ENCODE measurements at places on chromosomes 7 and 10.
A peak's percentile ranks its signal among the peaks of the same experiment; 100 is the strongest.

DNA sequence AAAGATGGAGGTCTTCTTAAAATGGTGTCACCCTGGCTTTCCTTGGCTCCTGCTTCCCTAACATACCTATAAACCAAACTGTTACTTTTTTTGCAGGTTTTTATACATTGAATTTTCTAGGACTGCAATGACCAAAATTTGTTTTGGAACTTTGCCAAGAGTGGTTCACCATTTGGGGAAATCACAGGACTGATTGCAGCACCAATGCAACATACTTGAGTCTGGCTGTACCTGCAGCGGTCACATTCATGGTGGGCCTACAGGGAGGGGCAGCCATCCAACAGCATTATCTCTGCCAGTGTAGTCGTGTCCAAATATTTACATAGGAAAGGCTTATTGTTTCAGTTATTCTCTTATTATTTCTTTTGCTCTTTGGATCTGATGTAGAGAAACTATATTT, 69.0 kb downstream of the HACD1 start:
- DNase-seq: no peak

GRCh38 chr7:33044986-33045385, 17.6 kb downstream of the NT5C3A start:
- DNase-seq: no peak

GRCh38 chr10:87094373-87095235, at the start of the genes GLUD1 and SHLD2:
GLUD1 (minus strand) TSS chr10:87094843; CDS start chr10:87094769, 74 bp downstream.
SHLD2 (plus strand) TSS chr10:87095206; CDS start chr10:87151355, 56,149 bp downstream.
- DNase-seq: peak; percentile 65

DNA sequence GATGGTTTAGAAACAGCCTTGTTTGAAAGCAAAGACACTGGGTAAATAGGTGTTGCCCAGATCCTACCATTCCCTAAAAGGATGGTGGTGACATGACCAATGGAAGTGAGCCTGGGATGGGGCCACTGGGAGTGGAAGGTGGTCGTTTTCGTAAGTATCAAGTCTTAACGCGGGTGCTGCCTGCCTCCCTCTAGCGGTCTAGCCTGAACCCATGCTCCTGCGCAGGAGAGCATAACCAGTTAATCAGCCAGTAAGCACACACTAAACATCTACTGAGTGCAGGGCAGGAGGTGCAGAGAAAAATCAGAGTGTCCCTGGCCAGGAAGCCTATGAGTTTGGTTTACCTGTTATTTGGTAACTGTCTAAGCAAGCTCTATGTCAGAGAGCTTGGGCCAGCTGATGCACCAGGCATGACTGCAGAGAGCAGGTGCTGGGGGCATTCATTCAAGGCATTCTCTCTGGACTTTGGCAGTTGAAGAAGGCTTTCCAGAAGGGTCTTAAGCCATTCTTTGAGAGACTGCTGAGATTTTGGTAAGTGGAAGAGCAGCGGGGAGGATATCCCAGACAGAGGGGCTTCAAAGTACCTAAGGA, 930 bp downstream of the GARIN1A start:
- no peak for DNase-seq

GRCh38 chr10:36390221-36390620, 735.2 kb upstream of the ANKRD30A start:
- DNase-seq: no peak

- no peak for DNase-seq
Measured at GRCh38 chr7:135514856-135515255, 5.0 kb upstream of the CNOT4 start.

DNA sequence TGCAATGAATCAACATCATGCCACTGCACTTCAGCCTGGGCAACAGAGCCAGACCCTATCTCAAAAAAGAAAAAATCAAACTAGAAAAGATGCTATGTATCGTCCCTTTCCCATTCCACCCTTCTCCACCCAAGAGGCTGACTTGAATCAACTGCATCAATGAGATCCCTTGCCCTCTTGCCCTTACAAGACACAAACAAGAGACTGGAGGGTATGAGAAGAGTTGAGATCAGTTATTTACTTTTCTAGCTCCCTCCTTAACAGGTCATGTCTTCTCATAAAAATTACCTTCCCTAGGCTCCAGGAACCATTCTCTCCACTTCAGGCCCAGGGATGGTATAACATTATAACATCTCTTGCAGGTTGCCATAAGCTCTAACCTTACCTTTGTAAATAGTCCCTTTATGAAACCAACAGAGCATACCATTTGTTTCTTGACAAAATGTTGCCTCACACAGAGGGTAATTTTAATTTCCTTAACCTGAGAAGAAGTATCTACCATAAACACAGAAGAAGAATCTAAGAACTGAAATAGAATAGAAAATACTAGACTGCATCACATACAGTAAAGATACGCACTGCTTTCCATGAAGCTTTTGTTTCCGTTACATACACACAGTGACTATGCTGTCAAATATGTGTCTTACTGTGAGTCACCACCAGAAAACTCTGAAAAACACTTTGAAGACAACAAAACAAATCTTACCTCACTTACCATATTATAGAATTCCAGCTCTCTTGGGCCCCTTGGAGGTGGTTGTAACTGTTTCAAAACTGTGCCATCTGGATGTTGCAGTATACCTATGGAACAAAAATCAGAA, 30.5 kb downstream of the IPMK start:
- DNase-seq: no peak

GRCh38 chr7:141317033-141317585, 234.1 kb upstream of the AGK start:
- DNase-seq: no peak

DNA sequence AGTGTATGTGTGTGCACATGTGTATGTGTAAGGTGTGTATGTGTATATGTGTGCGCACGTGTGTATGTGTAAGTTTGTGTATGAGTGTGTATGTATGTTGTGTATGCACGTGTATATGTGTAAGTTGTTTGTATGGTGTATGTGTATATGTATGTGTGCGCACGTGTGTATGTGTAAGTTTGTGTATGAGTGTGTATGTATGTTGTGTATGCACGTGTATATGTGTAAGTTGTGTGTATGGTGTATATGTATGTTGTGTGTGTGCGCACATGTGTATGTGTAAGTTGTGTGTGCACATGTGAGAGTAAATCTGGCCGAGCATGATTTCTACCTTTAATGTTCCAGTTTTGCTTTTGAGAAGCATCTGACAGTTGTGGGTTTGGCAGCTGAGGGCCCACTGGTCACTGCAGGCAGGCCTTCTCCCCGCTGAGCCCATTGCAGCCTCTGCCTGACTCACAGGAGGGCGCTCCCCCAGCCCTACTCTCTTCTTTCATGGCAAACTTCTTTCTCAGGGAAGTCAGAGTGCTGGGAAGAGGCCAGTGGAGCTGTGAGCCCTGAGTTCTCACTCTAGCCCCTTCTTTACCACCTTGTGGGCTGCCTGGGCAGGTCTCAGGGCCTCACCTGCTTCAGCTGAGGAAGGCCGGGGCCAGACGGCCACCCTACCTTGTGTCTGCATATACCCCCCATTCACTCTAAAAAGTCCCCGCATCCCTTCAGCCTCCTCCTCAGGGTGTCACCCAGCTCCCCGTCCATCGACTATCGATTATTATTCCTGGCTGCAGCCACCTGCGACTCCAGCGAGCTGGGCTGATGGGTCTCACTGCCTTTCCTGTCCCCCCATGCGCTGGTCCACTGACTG, 11.2 kb downstream of the WDR86 start:
- no peak for DNase-seq

GRCh38 chr7:149866139-149866778, 7.5 kb upstream of the ATP6V0E2 start:
- no peak for DNase-seq

GRCh38 chr7:7499892-7500291, 35.8 kb downstream of the COL28A1 start:
- DNase-seq: no peak

GRCh38 chr10:75294031-75294437, 58.3 kb upstream of the COMTD1 start:
- no peak for DNase-seq

GRCh38 chr7:77258593-77258992, 59.0 kb upstream of the FGL2 start:
- no peak for DNase-seq

DNA sequence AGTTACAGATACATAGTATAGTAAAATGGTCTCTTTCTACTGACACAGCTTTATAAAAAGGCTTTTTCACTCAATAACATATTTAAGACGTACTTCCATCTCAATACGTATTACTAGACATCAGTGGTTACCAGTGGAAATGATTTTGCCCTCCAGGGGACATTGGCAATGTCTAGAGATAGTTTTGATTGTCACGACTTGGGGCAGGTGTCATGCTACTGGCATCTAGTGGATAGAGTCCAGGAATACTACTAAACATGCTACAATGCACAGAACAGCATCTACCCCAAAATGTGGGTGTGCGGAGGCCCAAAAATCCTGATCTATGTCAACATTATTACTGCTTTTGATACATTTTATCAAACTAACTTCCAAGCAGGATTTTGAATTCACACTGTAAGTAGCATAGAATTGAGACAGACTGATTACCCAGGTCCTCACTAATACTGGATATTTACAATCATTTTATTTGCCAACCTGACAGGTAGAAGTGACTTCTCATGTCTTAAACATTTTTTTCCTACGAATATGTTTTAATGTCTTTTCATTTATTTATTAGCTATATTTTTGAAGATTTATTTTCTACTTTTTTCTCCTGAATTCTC, 53.8 kb downstream of the HGF start:
- DNase-seq: no peak

- DNase-seq: no peak
Measured at GRCh38 chr7:144819566-144819965, 16.3 kb downstream of the TPK1 start.

DNA sequence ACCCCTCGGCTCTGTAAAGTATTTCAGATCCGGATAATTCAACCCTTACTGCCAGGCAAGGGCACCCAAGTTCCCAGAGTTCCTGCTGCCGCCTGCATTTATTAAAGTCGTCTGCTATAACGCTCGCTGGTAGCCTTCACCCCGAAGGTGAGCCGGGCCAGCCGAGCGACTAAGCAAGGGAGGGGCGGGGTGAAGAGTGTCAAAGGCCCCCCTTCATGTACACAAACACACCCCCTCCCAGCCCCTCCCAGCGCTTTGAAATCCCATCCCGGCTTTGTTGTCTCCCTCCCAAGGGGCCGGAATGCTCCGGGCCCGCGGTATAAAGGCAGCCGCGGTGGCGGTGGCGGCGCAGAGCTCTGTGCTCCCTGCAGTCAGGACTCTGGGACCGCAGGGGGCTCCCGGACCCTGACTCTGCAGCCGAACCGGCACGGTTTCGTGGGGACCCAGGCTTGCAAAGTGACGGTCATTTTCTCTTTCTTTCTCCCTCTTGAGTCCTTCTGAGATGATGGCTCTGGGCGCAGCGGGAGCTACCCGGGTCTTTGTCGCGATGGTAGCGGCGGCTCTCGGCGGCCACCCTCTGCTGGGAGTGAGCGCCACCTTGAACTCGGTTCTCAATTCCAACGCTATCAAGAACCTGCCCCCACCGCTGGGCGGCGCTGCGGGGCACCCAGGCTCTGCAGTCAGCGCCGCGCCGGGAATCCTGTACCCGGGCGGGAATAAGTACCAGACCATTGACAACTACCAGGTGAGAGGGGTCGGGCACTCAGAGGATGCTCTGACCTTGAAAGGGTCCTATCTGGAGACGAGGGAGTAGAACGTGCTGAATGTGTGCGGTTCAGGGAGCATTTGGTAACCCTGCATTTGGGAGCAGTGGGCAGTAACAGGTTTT, at the start of gene DKK1:
DKK1 (plus strand) TSS at position 349 of the 889 bp plus-strand sequence; CDS start at position 503, 154 bp downstream.
- DNase-seq: no peak

GRCh38 chr7:139867847-139868246, 38.8 kb downstream of the TBXAS1 start:
- no peak for DNase-seq

- no peak for DNase-seq
Measured at GRCh38 chr7:25596443-25596842, 368.2 kb upstream of the NPVF start.

DNA sequence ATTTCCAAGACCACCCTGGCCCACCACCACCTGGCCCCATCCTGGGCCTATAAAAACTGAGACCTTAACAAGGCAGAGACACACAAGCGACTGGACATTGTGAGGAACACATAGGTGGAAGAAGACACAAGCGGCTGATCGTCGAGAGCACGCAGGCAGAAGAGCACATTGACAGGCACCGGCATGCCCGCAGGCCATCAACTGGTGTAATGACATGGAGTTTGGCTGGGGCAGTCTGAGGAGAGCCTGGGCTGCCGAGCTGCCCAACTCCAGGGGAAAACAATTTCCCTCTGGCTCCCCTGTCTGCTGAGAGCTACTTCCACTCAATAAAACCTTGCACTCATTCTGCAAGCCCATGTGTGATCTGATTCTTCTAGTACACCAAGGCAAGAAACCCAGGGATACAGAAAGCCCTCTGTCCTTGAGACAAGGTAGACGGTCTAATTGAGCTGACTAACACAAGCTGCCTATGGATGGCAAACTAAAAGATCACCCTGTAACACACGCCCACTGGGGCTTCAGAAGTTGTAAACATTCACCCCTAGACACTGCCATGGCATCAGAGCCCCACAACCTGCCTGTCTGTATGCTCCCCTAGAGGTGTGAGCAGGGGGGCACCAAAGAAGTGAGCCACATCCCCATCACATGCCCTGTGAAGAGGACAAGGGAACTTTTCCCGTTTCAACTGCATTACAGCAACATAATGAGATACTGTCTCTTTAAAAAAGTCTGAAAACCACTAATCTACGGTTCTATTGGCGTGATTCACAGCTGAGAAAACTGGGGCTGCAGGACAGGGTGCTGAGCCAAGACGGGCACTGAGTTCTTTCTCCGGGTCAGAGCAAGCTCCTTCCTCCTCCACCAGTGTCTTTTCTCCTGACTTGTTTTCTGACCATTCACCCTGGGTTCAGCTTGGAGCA, 18.5 kb upstream of the TNS3 start:
- no peak for DNase-seq

GRCh38 chr10:17387861-17388503, 66.4 kb downstream of the ST8SIA6 start:
- no peak for DNase-seq

GRCh38 chr7:158702944-158703343, 1.7 kb downstream of the NCAPG2 start:
- no peak for DNase-seq

- no peak for DNase-seq
Measured at GRCh38 chr7:135389971-135390370, 119.9 kb downstream of the CNOT4 start.

GRCh38 chr10:5581670-5582566, 57.2 kb downstream of the CALML3 start:
- no peak for DNase-seq

DNA sequence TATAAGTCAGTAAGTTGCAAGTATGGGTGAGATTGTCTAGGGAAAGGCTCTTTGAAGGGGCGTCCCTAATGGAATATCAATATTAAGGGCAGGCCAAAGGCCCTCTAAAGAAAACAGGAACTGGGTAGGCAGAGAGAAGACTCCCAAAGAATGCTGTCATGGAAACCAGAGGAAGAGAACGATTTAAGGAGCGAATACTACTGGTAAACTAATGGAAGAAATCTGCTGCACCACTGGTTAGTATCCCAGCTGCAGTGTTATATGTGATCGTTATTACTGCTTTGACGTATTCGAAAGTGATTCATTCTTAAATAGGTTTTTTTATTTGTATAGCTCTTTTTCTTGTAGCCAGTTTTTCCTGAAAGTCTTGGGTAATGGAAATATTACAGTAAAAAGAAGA, 1.3 kb downstream of the CASP2 start:
- DNase-seq: no peak
